Renal cortex interstitium (tissue), 15 donors: ENCODE measurements at places on chromosomes 2 and 18. TPM values are rescaled to one million over a fixed set of nuclear protein-coding genes. Genes with fewer than 3 reads are reported as not detected.

The FIGN gene
- 9.7 TPM for polyA plus RNA-seq

The CXCR1 gene
- not detected for polyA plus RNA-seq

The LCT gene
- 0.05 TPM for polyA plus RNA-seq

The GAL3ST2 gene
- polyA plus RNA-seq, result 0.19 TPM

The STARD6 gene
- polyA plus RNA-seq, result 0.42 TPM

The SIX3 gene
- not detected for polyA plus RNA-seq

The POTEE gene
- 0.16 TPM for polyA plus RNA-seq

DNA sequence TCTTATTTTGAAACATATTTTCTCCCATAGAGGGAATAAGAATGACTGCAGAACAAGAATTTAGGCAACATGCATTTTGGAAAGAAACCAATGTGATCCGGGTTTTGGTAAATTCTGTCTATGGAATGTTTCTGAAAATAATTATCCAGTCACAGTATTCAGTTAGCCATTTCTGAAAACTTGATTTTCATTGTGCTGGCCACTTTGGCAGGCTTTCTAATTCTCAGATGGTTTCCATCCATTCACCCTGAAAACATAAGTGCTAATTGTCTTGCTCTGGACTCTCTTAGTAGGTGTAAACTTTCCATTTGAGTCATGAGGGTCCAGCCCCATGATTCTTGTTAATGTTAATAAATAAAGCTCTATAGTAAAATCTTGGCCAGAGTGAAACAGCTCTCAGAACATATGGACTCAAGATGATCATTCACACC is 176.5 kb downstream of the RBM43 start:
- DNase-seq, result no peak

DNA sequence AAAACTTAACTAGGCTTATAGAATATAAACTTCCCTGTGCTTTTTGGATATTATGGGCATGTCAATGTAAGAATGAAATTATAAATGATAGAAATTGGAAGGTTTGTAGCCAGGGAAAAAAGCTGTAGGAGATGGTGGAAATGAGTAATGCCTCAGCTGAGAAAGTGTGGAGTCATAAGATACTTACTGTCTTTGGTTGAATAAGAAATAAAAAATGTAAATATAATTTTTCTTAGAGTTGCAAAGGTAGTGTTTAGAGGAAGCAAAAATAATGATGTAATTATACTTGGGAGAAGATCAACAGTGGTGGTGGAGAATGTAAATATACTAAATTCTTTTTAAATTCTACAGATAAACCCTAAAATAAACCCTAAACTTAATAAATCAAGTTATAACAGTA is 26.2 kb upstream of the RND3 start:
- DNase-seq, result no peak

GRCh38 chr2:25274868-25275574 is 66.7 kb downstream of the DNMT3A start:
- DNase-seq, result no peak

DNA sequence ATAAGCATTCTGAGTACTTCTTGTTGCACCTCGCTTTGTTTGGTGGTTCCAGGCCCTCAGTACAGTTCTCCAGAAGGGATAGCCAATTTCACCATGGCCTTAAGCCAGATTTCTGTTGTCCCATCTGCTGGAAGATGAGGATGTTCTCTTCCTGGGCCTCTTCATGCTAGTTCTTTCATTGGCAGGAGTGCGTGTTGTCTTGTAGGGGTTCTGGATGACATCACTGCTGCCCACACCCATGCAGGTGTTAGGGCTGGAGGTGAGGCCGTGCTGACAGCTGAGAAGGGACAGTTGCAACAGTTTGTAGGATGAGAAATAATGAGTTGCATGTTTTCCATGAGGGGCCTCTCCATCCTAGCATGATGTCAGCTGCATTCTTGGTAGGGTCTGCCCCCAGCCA is 142.9 kb downstream of the LDLRAD4 start:
- no peak for DNase-seq

DNA sequence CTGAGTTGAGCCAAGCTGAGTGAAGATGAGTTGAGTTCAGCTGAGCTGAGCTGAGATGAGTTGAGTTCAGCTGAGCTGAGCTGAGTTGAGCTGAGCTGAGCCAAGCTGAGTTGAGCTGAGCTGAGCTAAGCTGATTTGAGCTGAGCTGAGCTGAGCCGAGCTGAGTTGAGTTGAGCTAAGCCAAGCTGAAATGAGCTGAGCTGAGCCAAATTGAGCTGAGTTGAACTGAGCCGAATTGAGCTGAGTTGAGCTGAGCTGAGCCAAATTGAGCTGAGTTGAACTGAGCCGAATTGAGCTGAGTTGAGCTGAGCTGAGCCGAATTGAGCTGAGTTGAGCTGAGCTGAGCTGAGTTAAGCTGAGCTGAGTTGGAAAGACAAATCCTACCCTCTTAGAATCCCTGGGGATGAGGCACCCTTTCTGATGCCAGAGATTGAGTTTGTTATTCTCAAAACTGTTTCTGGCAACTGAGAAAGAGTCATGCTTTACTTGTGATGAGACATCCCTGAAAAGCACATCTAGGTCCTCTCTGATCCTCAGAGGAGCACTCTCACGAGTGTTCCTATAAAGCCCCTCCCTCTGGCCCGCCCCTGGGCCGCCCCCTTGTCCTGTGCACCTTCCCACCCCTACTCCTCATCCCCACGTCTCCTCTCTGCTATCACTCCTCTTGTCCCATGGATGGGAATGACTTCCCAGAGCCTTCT is 116.5 kb downstream of the MCFD2 start:
- DNase-seq, result no peak

DNA sequence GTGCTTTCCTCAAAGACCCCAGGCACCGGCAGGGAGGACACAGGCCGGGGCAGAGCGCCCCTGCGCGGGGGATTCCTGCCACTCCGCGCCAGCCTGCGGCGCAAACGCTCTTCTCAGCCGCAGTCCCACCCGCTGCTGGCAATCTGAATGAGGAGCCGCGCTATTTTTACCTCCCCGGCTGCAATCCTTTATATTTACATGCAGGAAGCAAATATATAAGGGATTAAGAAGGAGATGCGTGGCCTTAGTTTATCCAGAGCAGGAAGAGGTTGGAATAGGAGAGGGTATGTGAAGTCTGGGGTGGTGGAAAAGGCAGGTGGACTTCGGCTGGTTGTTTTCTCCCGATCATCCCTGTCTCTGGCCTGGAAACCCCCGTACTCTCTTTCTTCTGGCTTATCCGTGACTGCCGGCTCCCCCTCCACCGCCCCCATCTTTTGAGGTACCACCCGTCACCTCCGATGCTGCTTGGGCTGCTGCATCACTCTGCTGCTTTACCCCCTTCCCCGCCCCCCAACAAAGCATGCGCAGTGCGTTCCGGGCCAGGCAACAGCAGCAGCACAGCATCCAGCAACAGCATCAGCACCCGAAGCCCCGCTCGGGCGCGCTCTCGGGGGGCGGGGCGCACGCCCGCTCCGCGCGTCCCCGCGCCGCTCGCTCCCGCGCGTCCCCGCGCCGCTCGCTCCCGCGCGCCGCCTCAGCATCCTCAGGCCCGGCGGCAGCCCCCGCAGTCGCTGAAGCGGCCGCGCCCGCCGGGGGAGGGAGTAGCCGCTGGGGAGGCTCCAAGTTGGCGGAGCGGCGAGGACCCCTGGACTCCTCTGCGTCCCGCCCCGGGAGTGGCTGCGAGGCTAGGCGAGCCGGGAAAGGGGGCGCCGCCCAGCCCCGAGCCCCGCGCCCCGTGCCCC is at the start of gene ADAM23:
Gene ADAM23 (plus strand): TSS at position 700 of the 902 bp plus-strand sequence. CDS start 335 bp downstream, outside the sequence.
- DNase-seq, result peak; percentile 40

GRCh38 chr2:10407432-10407831 is 40.7 kb downstream of the ODC1 start:
- DNase-seq, result no peak

GRCh38 chr18:65620076-65620696 is 130.6 kb upstream of the CDH7 start:
- DNase-seq, result no peak

- no peak for DNase-seq
Observed at GRCh38 chr2:45328264-45328870, 282.7 kb downstream of the SRBD1 start.

GRCh38 chr18:55833543-55833942 is 245.6 kb upstream of the TCF4 start:
- DNase-seq, result no peak

GRCh38 chr2:148813603-148814065 is 61.4 kb upstream of the KIF5C start:
- DNase-seq, result no peak

DNA sequence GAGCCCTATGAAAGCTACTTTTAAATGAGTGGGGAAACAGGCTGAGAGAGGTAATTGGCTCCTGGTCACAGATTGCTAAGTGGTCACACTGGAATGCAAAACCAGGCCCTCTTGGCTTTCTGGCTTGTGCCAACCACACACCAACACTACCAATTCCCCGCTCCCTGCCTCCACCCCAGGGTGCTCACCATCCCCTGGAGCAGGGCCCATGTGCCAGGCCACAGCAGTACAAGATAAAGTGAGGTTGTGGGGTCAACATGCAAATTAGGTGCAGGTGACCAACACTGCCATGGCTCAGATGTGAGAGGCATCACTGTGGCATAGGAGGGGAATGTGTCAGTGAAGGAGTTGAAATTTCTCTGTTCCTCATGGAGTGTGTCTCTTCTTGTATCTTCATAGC is 312.5 kb downstream of the MYCN start:
- no peak for DNase-seq

- no peak for DNase-seq
Observed at GRCh38 chr2:10411557-10411956, 36.6 kb downstream of the ODC1 start.

DNA sequence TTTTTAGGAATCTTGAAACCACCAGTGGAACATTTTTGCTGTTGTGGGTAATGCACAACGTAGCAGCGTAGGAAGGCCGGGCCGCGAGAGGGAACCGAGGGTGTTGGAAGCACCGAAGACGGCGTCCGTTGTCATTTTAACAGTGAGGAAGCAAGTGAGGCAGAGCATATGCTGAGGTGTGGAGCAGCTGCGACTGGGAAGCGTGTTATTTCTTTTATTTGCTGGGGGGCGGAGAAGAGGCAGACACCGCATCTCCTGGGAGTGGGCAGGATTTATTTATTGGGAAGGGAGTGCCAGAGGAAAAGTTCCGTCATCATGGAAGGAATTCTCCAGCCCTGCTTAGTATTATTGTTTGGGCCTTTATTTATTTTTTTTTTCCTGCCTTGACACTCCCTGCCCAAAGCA is 232.8 kb downstream of the KLHL29 start:
- DNase-seq, result no peak

DNA sequence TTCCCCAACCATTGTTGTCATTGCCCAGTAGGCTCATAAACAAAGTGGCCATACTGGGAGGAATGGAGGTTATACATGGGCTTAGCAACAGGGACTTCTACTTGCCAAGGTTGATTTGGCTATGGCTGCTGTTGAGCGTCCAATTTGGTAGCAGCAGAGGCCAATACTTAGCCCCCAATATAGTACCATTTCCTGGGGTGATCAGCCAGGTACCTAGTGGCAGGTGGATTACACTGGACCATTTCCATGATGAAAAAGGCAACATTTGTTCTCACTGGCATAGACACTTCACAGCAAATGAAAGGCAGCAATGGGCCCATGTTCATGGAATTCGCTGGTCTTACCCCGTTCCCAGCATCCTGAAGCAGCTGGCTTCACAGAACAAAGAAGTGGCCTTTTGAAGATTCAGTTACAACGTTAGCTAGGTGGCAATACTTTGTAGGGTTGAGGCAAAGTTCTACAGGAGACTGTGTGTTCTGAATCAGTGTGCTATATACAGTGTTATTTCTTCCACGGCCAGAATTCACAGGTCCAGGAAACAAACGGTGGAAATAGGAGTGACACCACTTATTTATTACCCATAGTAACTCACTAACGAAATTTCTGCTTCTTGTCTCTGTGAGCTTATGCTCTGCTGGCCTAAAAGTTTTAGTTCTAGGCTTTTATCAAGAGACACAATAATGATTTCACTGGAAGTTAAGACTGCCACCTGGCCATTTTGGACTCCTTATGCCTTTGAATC is 37.5 kb downstream of the FBXO11 start:
- no peak for DNase-seq

- no peak for DNase-seq
Observed at GRCh38 chr18:26960911-26961310, 95.4 kb upstream of the AQP4 start.

DNA sequence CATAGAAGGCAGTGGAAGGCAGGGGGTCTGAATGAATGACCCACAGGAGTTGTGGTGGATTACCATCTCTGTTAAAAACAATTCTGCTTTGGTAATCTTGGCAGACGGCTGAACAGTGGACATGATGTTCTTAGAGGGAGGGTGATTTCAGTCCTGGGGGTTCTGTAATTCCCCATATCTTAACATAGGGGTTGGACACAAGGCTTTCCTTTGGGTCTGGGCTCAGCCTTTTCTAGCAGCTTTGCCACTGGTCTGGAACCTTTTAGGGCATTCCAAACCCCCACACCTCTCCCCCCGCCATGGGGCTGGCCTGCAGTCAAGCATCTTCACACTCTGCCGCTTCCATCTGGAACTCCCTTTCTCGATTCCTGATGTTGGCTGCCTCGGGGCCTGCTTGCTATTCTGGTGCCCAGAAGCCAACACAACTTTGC is 50.3 kb downstream of the RPL37A start:
- no peak for DNase-seq
